ENCODE measurements at places on chromosomes 11 and 22.
A peak's percentile ranks its signal among the peaks of the same experiment; 100 is the strongest.

DNA sequence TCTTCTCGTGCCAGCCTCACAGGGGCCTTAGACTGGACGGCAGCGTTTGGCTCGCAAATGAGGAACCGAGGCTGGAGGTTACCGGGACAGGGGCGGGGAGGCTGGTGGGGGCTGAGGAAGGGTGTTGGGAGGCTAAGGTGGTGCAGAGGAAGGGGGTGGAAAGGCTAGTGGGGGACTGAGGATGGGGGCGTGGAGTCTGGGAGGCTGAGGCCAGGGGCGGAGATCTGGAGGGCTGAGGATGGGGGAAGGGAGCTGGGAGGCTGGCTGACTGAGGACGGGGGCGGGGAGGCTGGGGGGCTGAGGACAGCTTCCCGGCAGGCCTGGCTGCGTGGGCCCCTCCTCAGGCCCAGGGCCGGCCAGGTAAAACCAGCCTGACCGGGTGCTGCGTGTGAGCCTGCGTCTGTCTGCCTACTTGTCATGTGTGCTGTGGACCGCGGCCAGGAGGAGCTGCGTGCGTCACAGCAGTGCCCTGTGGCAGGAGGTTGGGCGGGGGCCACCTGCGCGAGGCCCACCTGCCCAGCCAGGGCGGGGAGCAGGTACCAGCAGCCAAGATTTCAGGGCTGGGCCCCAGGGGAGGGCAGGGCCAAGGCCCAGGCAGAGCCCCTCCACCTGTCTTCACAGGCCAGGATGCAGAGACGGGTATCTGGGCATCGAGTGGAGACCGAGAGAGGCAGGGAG is 9.4 kb upstream of the PIM3 start:
- no peak for DNase-seq

GRCh38 chr11:15704556-15704955 is 589.8 kb downstream of the INSC start:
- DNase-seq: no peak

DNA sequence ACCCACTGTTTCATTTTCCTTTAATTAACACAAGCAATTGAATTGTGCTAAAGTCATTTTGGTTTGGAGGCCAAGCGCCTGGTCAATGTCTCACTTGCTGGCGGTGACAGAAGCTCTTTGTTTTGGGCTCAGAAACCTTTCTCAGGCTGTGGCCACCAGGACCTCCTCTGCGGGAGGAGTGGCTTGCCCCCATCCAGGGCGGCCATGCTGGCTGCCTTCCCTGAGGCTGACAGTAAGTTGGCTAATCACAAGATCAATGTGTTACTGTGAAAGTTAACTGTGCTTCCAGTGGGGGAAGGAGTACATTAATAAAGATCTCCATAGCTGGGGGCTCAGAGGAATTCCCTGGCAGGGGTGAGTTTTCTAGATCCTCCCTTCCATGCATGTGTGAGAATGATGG is 1074.5 kb downstream of the NTM start:
- no peak for DNase-seq

DNA sequence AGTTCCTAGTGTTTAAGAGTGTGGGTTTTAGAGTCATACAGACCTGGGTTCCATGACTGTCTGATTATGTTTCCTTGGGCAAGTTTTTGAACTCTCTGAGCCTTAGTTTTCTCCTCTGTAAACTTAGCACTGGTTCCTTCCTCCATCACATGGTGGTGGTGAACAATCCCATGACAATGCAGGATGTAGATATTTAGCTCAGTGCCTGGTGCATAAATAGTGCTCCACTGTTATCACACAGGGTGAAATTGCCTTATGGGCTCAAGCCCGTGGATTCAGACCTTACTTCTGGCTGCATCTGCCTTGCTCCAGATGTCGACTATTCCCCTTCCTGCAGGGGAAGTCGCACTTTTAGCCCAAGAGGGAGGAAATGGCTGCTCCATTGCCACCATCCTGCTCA is 62.7 kb downstream of the LDLRAD3 start:
- no peak for DNase-seq

GRCh38 chr11:72039031-72039855 is 40.5 kb downstream of the IL18BP start:
- DNase-seq: peak; percentile 5

- no peak for DNase-seq
Measured at GRCh38 chr11:99238401-99238800, 217.7 kb downstream of the CNTN5 start.

DNA sequence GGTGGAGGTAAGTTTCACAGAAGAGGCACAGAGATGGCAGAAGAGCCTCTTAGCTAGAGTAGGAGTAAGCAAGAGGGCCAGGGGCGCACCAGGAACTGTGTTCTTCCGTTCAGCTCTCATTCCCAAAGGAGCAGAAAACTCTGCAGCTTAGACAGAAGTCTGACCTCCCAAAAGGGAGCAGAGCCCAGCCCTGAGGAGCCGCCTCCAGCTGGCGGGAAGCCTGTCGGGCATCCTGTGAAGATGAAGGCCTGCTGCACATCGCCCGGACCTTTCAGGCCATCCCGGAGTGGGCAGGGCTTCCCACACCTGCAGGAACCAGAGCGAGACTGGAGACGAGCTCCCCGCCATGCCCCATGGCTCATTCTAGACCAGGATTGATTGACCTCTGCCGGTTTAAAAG is 1102.8 kb downstream of the BRD1 start:
- DNase-seq: no peak

DNA sequence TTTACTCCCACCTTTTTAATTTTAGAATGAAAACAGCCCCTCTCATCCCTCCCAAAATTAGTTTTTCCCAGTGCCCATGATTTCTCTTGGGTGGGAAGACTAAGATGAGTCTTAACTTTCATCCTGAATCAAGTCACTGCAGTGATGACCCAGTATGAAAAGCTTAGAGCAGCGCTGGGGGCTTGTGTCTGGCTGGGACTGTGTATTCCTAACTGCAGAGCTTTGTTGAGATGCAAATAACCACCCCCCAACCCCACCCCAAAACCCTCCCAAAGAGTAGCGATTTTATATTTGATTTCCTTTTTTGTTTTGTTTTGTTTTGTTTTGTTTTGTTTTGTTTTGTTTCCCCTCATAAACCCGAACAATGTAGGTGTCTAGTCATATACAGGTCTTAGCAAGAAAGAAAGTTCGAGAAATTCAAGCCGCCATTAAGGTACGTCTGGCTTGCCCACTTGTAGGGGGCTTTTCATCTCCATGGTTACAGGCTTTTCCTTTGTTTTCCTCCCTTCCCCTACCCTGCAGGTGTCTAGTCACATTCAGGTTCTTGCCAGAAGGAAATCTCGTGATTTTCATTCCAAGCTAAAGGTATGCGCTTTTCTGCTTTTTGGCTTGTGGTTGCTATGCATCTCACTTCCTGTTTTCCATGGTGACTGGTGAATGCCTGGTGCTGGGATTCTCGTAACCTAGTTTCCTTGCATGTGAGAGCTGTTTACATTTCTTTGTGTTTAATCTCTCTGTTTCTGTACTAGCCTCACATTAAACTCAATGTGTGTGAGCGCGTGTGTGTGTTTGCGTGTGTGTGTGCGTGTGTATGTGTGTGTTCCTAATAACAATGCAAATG is 144.6 kb upstream of the RASSF10 start:
- DNase-seq: no peak

GRCh38 chr11:134561331-134561720 is 149.3 kb upstream of the B3GAT1 start:
- DNase-seq: no peak

GRCh38 chr11:130514316-130514715 is 65.9 kb downstream of the ADAMTS15 start:
- DNase-seq: no peak

GRCh38 chr11:11992257-11993212 is 15.9 kb downstream of the DKK3 start:
- no peak for DNase-seq

GRCh38 chr11:99383648-99384245 is 363.0 kb downstream of the CNTN5 start:
- DNase-seq: no peak

DNA sequence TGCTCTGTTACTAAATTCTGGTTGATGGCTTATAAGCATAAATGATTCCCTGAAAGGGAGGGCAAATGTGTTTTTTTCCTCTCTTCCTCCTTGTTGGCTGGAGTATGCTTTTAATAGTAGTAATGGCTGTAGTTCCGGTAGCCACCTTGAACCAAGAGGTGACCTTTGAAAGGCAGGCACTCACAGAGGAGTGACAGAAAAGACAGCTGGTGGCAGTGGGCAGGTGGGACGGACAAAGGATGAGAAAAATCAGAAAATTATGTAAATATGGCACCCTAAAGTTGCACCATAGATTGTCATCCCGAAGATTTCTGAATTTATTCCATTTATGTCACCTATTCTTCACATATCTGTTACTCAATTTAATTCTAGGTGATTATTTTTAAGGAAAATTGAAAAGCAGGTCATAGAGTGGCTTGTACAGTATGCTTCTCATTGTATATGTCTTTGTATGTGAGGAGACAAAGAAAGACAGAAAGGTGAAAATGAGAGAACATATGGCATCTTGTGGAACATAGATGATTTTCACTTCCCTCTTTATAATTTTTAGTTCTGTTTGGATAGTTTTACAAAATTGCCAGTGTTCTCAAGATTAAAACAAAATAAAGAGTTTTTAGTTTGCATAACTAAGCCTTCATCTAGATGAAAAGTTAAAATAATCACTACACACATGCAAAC is 17.0 kb downstream of the CASP12 start:
- DNase-seq: no peak

GRCh38 chr11:105821372-105821771 is 200.7 kb downstream of the MSANTD4 start:
- DNase-seq: no peak

GRCh38 chr11:84390441-84391078 is 1104.4 kb upstream of the CCDC90B start:
- DNase-seq: no peak

DNA sequence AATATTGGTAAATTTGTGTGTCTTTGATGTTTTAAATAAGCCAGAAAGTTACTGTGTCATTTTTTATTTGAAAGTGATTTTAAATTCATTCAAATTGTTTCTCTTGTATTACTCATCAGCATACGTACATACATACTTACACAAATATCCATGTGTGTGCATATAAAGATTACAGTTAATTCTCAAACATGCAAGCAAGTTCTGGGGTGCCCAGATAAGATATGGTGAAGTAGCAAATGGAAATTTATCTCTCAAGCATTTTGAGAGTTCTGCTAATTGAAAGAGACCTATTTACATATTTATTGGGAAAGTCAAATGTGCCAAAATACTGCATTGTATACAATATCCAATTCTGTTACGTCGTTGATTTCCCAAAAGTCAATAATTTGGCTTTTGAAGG is 1024.0 kb upstream of the CNTN5 start:
- DNase-seq: no peak

- DNase-seq: no peak
Measured at GRCh38 chr11:75101424-75102128, 4.9 kb upstream of the OR2AT4 start.

- peak; percentile 52 for DNase-seq
Measured at GRCh38 chr11:67648140-67648795, 2.3 kb downstream of the ACY3 start.

- no peak for DNase-seq
Measured at GRCh38 chr22:28143241-28143865, 224.3 kb upstream of the PITPNB start.

GRCh38 chr11:68044898-68045351 is 6.1 kb downstream of the TCIRG1 start:
- DNase-seq: no peak

DNA sequence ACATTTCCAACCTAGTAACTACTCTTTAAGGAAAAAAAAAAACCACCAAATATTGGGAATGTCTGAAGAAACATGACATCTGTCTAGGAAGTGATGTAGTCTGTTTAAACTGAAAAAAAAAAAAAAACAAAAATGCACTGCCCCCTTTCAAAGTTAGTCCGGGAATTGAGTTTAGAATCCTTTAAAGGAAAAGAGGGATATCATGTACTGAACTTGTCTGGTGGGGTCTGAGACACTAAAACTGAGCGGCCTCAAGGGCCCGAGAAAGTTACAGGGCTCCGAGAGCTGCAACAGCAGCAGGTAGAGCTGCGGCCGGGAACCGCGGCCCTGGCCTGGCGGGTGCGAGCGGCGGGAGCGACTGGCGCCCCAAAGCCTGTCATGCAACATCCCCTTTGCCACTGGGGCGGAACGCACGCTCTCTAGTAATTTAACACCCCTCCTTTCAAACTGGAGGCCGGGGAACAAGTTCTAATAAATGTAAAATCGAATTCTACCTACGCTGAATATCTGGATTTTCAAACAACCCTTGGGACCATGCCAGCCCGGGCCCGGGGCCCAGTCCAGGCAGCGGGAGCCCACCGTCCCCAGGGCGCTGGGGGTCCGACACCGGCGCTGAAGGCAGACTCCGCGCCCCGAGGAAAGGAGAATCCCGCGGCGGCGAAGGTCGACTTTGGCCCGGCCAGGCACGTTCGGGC is 736 bp downstream of the RDX start:
- DNase-seq: peak; percentile 26

DNA sequence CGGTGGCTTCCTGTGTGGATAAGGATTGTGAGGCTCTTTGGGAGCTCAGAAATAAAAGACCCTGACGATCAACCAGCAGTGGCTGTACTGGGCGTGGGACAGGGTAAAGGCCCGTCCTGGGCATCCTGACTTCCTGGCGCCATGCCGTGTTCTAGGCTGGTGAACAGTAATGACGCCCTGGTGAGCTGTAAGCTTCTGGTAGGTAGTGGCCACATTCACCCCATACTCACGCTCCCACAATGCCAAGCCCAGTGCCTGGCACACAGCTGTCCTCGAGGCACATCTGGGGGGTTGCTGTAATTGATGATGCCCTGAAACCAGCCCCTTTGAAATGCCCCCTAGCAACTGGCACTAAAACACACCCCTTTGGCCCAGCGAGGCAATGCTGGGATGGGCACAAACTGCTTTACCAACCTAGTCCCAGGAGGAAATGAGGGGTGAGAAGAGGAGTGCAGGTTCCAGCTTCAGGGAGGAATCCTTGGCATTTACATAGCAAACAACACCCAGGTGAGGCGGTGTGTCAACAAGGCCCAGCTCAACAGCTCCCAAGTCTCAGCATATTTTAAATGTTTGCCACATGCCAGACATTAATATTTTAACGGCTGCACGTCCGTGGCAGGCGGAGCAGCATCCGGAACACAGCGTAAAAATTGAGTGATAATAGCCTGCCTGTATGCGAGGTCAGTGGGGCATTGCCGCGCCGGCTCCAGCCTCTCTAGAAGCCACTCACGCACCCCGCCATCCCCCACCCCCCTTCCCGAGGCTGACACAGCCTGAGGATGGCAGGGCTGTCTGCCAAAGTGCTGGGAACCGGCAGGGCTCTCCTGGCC is 79.3 kb downstream of the DSCAML1 start:
- no peak for DNase-seq

GRCh38 chr22:19648419-19648929 is 65.8 kb upstream of the SEPTIN5 start:
- no peak for DNase-seq

- DNase-seq: no peak
Measured at GRCh38 chr11:66112601-66113499, 42.8 kb downstream of the PACS1 start.

GRCh38 chr22:49702068-49702397 is 125.6 kb downstream of the BRD1 start:
- no peak for DNase-seq

- DNase-seq: no peak
Measured at GRCh38 chr11:32918427-32918826, 25.8 kb downstream of the QSER1 start.

DNA sequence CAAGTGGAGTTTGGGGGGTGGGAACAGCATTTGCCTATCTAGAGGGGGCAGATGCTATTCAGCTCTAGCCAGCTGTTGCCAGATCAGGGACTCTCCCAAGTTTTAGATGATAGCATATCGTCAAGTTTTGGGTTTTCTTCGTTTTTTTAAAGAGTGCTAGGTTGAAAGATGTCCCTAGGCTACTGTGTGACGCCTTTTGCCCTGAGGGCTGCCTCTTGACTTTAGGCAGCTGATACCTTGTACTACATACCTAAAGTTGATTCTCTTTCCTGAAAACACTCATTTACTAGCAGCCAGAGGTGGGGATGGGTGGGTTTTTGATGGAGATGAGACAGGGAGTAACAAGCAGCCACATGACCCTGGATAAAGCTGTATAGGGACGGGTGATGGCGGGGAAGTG is 87.1 kb downstream of the ABTB2 start:
- no peak for DNase-seq

Data from CD4-positive, alpha-beta T cell treated with Interleukin-6 at 100 ng/mL for 8 hours (primary cell).